ENCODE measurements at places on chromosomes 2 and 18. TPM values are rescaled to one million over a fixed set of nuclear protein-coding genes. Genes with fewer than 3 reads are reported as not detected.

The CABYR gene
- total RNA-seq = 4.0 TPM

The TFCP2L1 gene
- not detected for total RNA-seq

The CCDC138 gene
- total RNA-seq = 6.5 TPM

The LYG2 gene
- total RNA-seq = not detected

The TRIM43 gene
- not detected for total RNA-seq

The COBLL1 gene
- total RNA-seq = 10.9 TPM

The REG1B gene
- not detected for total RNA-seq

The SCYGR3 gene
- not detected for total RNA-seq

The KLHL14 gene
- not detected for total RNA-seq

The VSNL1 gene
- total RNA-seq = 0.36 TPM

The IL1R2 gene
- total RNA-seq = 0.88 TPM

The EVX2 gene
- under 0.01 TPM for total RNA-seq

The AKAIN1 gene
- total RNA-seq = not detected

The POLE4 gene
- 18.9 TPM for total RNA-seq

The COL6A3 gene
- total RNA-seq = 4,247 TPM

The IL1B gene
- not detected for total RNA-seq

- no peak for DNase-seq
These were observed 248.5 kb downstream of the HAUS1 start for GRCh38 chr18:46352520-46353250.

DNA sequence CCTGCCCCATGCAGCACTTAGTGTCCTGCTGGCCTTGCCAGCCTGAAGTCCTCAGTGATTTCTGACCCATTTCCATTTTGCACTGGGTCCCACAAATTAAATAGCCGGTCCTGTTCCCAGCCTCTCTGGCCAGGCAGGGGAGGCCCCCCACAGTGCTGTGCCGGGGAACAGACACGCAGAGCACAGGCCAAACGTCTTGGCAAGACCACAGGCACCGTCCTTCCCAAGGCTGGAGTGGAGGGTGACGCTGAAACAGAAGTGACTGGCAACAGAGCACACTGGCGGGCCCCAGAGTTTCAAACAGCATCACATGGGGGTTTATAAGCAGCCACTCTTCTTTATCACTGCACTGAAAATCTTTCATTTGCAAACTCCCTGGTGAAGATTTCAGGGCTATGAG, 52.2 kb downstream of the EDAR start:
- DNase-seq = peak; percentile 58

DNA sequence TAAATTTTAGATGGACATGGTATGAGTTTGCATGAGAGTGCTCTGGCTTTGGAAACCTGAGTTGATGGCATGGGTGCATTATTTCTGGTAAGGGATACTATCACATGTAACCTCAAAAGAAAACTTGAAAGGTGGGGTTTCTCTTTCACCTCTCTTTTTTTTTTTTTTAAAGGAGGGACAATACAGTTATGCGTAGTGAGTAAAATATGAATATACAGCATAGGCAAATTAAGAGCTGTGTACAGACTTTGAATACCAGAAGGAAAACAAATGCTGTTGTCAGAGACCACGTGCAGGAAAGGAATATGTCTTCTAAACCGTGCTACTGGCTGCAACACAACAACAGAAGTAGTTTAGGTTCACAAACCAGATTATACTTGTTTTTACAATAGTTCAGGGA, 82.1 kb downstream of the MAP4K4 start:
- no peak for DNase-seq

GRCh38 chr2:38432820-38433606, 55.9 kb upstream of the ATL2 start:
- DNase-seq = no peak

- no peak for DNase-seq
These were observed 104.9 kb downstream of the DPP4 start for GRCh38 chr2:161969159-161969558.

- DNase-seq = peak; percentile 91
These were observed 44.8 kb upstream of the CTDP1 start for GRCh38 chr18:79634593-79635426.

DNA sequence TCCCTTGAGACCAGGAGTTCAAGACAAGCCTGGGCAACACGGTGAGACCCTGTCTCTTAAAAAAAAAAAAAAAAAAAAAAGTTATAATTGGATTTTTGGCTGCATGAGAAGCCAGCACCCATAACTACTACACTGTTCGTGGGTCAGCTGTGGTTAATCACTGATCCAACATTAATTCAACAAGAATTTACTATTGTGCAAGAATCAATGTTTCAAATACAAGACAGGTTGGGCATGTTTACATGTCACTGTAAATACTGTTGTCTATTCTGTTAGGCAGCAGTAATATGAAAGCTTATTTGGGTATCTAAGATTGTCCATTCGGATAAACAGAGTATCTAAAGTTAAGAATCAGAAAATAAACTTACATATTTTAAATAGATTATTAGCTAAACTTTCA, 62.3 kb downstream of the ESCO1 start:
- DNase-seq = no peak

DNA sequence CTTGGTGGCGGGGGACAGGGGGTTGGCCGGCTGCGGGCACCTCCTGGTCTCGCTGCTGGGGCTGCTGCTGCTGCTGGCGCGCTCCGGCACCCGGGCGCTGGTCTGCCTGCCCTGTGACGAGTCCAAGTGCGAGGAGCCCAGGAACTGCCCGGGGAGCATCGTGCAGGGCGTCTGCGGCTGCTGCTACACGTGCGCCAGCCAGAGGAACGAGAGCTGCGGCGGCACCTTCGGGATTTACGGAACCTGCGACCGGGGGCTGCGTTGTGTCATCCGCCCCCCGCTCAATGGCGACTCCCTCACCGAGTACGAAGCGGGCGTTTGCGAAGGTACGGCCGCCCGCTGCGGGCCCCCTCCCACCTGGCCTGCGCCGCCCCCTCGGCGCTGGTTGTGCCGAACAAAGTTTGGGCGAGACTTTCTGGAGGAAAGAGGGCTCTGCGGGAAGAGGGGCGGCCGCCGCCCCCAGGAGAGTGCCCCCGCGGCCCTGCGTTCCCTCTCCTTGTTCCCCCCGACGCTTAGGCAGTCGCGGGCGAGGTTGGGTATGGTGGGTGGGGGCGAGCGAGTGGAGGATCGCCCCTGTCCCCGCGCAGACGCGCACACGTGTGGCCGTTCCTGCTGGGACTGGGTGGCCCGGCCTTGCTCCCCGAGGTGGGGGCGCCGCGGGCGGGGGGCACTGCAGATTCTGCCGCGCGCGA, 866 bp downstream of the CRIM1 start:
- no peak for DNase-seq

DNA sequence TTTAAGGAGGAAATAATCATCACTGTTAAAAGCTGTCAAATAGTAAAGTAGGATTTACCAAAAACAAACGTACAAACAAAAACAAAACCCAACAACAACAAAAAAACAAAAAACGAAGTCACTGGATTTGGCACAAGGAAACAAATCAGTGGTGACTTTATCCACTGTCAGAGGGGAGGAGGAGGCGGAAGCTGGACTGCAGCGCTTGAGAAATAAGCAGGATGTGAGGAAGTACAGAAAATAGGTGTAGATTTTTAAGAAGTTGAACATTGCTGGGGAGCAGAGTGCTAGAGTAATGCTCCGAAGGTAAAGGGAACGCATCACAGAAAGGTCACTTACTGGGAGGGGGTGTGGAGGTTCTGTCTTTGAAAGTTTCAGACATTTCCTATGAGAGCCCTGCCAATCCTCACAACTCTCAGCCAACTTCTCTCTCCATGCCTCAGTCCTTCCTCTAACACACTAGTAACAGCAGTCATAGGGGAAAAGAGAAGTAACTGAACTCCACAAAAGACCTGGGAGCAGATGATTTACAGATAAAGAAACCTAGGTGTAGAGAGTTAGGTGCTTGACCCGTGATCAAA, 220.2 kb upstream of the SMAD7 start:
- DNase-seq = no peak

DNA sequence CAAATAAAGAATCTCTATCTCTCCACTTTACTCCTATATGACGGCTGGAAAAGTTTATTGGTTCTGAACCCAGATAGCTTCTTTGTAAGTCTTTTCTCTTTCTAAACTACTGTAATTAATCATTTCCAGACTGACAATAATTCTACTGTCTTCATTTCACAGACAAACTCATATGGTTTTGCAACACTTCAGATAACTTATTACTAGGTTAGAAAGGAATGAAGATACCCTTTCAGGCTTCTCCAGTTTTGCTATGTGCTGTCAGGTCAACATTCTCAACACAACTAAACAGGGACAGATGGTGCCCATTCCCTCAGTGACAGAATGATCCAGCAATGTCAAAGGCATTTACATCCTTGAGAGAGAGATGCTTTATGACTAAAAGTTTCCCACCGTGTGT, 198.5 kb upstream of the ITGA4 start:
- no peak for DNase-seq

DNA sequence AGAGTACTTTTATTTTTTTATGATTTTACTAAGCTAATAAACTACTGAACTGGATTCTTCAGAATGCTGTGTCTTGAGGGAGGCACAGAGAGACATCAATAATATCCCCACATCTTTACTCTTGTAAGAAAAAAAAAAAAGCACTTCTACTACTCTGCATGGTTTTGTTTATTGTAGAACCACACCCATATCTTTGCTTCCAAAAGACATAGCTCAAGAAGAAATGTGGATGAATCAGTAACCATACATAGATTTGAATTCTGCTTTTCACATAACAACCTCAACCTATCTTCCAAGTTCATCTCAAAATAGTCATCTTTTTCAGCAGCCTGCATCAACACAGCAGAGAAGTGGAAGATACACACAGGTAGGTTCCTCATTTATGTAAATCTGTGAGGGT, 12.2 kb upstream of the COL5A2 start:
- DNase-seq = peak; percentile 81

- DNase-seq = no peak
These were observed 30.3 kb downstream of the SPOPL start for GRCh38 chr2:138531913-138532312.

- DNase-seq = peak; percentile 18
These were observed 104.7 kb downstream of the LRATD1 start for GRCh38 chr2:14737201-14737600.

GRCh38 chr18:63890950-63891304, 3.4 kb downstream of the SERPINB2 start:
- no peak for DNase-seq

GRCh38 chr2:160889439-160890170, 270.6 kb upstream of the TANK start:
- no peak for DNase-seq

GRCh38 chr2:217950401-217950871, 52.4 kb downstream of the TNS1 start:
- DNase-seq = no peak

GRCh38 chr18:67634631-67635338, 118.3 kb upstream of the DSEL start:
- DNase-seq = no peak

DNA sequence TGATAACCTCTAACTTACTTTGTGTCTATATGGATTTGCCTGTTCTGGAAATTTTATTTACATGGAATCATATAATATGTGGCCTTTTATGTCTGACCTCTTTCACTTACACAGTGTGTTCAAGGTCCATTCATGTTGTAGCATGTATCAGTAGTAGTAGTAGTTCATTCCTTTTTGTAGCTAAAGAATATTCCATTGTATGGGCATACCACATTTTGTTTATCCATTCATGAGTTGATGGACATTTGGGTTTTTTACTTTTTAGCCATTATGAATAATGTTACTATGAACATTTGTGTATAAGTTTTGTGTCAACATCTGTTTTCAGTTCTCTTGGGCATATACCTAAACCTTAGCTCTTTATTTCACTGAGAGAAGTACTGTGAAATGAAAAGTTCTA, 11.5 kb downstream of the BBS5 start:
- no peak for DNase-seq

DNA sequence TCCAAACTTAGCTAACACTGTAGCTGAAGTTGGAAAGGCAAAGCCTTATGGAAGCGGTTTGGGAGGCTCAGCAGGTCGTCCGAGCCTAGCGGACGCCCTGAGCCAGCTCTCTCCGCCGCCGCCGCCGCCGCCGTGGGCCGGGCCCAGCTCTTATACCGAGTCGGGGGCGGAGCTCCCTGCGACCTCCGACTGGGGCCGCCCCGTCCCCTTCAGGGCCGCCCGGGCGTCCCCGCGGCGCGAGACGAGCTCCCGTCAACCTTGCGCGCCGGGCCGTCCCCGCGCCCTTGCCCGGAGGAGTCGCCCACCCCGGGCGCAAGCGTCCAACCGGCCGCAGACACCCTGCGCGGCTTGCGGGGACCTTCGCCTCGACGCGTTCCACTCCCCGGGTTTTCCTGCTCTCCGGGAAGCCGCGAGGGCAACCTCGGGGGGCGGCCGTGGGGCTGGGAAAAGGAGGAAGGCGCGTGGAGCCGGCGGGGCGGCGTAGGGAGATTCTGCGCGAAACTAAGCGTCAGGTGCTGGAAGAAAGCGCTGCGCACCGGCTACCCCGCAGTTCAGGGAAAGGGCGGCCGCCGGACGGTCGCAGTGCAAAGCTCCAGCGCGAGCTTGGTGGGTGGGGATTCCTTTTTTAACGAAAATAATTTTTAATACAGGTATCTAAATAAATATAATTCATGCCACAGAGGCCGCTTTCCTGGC, at the start of gene SLC40A1:
Gene SLC40A1 (minus strand): TSS at position 129 of the 696 bp plus-strand sequence. CDS start 326 bp downstream, outside the sequence.
- peak; percentile 87 for DNase-seq

GRCh38 chr2:84459944-84460429, 907 bp upstream of the SUCLG1 start:
- DNase-seq = no peak

DNA sequence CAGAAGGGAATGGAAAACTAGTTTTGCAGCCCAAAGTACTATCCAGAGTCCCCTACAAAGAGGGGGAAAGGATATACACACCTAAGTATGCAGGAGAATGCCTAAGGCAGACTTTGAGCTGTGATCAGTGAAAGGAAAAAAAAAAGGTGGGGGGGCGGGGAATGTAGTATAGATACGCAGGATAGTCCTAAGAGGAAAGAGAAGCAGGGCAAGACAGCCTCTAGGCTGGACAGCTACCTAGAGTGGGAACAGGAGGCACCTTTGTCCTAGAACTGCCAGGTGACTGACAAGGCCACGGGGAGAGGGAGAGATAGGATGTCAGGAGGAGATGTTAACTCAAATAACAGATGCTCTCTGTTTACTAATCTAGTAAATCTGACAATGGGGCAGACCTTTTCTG, 6.0 kb downstream of the REEP1 start:
- DNase-seq = no peak

- DNase-seq = no peak
These were observed 9.0 kb upstream of the WNT10A start for GRCh38 chr2:218871345-218872302.

DNA sequence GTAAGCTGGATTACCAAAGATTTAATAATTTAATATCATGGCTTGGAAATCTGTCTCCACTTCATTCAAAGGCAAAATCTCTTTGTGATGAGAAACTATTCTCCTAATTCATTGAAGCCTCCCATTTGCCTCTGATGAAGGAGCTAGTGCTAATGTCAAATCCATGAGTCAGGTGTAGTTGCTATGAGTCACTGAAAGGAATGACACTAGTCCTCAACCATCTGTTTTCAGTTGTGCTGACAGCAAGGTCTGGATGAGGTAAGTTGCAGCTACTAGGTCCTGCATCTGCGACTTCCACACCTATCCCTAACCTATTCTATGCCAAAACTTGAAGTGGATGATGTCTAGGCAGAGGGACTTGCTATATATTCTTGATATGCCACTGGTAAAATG, 324.0 kb upstream of the UBE2E3 start:
- peak; percentile 73 for DNase-seq

- no peak for DNase-seq
These were observed 71.8 kb upstream of the STPG4 start for GRCh38 chr2:47226923-47227220.

- peak; percentile 92 for DNase-seq
These were observed 223.7 kb downstream of the CYP26B1 start for GRCh38 chr2:71923887-71924533.

All from osteoblast (primary cell).